ENCODE measurements at places on chromosomes 5 and 9. TPM values are rescaled to one million over a fixed set of nuclear protein-coding genes. Genes with fewer than 3 reads are reported as not detected.

GARIN3 gene
- total RNA-seq: not detected

CTNND2 gene
- not detected for total RNA-seq

ENTPD2 gene
- total RNA-seq: 4.7 TPM

HARS1 gene
- 77.2 TPM for total RNA-seq

PTGDS gene
- 1.4 TPM for total RNA-seq

All from A549 treated with AZD2906 at 1 μM for 4 hours (cell line).